ENCODE measurements at places on chromosomes 5 and 9. TPM values are rescaled to one million over a fixed set of nuclear protein-coding genes. Genes with fewer than 3 reads are reported as not detected.

GRCh38 chr9:137660144-137660543, 41.3 kb downstream of the EHMT1 start:
- H3K27ac ChIP-seq: peak overlapping the region; percentile 7
- H3K36me3 ChIP-seq: no peaks in the 10 kb centered on the region
- no peaks in the 10 kb centered on the region for H3K27me3 ChIP-seq

Gene BRINP1
- 0.38 TPM for total RNA-seq

Gene CSNK1G3
- total RNA-seq: 24.5 TPM

Gene SPINK4
- total RNA-seq: 12.0 TPM

DNA sequence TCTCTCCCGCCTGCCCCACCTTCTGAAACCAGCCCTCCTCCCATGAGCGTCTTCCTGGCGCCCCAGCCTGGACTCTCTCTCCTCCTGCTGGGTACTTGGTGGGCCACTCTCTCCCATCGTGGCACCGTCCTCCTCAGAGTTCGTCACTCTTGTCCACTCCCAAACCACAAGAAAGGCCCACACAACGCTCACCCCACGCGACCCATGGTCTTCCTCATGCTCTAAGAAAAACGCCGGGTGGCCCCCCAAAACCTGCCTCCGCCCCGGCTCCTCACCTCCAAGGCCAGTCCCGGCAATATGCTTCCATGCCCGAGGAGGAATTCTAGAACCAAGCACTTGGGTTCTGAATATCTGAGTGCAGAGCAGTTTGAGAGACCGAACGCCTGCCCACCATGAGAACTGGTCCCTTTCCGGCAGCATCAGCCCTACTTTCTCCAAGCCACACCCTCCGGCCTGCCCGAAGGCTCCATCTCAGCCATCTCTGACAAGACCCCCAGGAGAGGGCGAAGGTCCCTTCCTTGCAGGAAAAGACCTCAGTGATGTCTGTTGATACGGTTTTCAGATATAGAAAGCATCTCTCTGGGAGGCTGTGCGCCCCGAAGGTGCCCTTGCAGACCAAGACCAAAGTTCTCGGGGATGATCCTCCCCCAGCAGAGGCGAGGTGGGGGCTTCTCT, 15.0 kb downstream of the SLC6A3 start:
- H3K4me3 ChIP-seq: no peak overlapping the region
- H3K27ac ChIP-seq: no peak overlapping the region
- DNase-seq: no peak
- H3K36me3 ChIP-seq: no peaks in the 10 kb centered on the region
- no peaks in the 10 kb centered on the region for H3K27me3 ChIP-seq
- no peaks in the 10 kb centered on the region for H3K4me1 ChIP-seq

Gene VPS13A
- 30.9 TPM for total RNA-seq

Gene DPM2
- 33.4 TPM for total RNA-seq

- DNase-seq: no peak
- no peaks in the 10 kb centered on the region for H3K4me1 ChIP-seq
- no peaks in the 10 kb centered on the region for H3K27me3 ChIP-seq
- H3K36me3 ChIP-seq: no peaks in the 10 kb centered on the region
- H3K27ac ChIP-seq: no peak overlapping the region
- no peak overlapping the region for H3K4me3 ChIP-seq
Observed at GRCh38 chr9:36433386-36433785, 33.3 kb upstream of the RNF38 start.

GRCh38 chr9:69885931-69886330, 65.3 kb downstream of the CFAP95 start:
- H3K4me3 ChIP-seq: no peak overlapping the region
- H3K27ac ChIP-seq: no peak overlapping the region
- H3K36me3 ChIP-seq: no peaks in the 10 kb centered on the region
- H3K4me1 ChIP-seq: no peaks in the 10 kb centered on the region
- DNase-seq: no peak
- no peaks in the 10 kb centered on the region for H3K27me3 ChIP-seq

Gene SPINK7
- not detected for total RNA-seq

Gene SCAI
- total RNA-seq: 19.6 TPM

DNA sequence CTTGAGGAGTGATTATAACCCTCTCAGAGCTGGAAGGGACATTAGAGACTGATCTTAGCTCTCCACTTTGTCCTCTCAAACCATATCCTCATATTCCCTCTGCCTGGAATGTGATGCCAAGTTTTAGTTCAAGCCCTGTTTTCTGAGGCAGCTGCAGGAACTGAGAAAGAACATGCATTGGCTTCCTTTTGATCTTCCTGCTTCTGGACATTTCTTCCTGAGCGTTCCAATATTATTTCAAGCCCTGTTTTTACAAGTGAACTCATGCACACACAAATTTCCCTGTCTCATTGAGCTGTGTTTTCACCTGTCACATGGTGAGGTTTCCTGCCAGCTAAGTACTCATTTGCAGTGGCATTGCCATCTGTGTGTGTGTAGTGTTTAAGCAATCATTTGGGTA, 17.0 kb downstream of the FOCAD start:
- H3K4me1 ChIP-seq: peaks cover 7% of the 10 kb centered on the region
- no peak overlapping the region for H3K27ac ChIP-seq

DNA sequence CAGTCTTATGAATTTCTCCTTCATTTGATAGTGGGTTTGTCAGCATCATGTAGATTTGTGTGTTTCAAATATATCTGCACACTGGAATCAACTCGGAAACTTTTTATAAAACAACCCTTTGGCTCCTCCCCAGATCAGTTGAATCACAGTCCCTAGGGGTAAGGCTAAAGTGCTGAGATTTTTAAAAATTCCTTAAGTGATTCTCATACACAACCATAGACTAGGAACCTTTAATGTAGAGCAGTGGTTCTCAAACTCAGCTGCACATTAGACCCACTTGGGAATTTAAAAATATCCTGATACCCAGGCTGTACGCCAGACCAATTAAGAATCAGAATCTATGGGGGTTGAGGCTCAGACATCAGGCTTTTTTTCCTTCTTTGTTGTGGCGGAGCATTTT, 17.5 kb upstream of the JAK2 start:
- H3K4me1 ChIP-seq: no peaks in the 10 kb centered on the region
- no peak overlapping the region for H3K27ac ChIP-seq
- no peak overlapping the region for H3K4me3 ChIP-seq
- H3K27me3 ChIP-seq: no peaks in the 10 kb centered on the region

DNA sequence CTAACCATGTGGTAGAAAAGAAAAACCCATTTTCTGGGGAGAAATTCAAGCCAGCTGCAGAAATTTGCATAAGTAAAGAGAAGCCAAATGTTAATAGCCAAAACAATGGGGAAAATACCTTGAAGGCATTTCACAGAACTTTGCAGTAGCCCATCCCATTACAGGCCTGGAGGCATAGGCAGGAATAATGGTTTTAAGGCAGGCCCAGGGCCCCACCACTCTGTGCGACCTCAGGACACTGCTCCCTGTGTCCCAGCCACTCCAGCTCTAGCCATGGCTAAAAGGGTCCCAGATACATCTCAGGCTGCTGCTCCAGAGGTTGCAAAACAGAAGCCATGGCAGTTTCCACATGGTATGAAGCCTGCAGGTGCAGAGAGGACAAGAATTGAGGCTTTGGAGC, 253.3 kb downstream of the CTNND2 start:
- DNase-seq: no peak
- no peaks in the 10 kb centered on the region for H3K36me3 ChIP-seq
- H3K4me1 ChIP-seq: no peaks in the 10 kb centered on the region
- no peaks in the 10 kb centered on the region for H3K27me3 ChIP-seq

Gene GLRA1
- total RNA-seq: not detected

GRCh38 chr9:35333551-35333950, 156.4 kb upstream of the RUSC2 start:
- H3K36me3 ChIP-seq: no peaks in the 10 kb centered on the region
- H3K4me3 ChIP-seq: no peak overlapping the region
- no peaks in the 10 kb centered on the region for H3K27me3 ChIP-seq
- H3K27ac ChIP-seq: no peak overlapping the region

DNA sequence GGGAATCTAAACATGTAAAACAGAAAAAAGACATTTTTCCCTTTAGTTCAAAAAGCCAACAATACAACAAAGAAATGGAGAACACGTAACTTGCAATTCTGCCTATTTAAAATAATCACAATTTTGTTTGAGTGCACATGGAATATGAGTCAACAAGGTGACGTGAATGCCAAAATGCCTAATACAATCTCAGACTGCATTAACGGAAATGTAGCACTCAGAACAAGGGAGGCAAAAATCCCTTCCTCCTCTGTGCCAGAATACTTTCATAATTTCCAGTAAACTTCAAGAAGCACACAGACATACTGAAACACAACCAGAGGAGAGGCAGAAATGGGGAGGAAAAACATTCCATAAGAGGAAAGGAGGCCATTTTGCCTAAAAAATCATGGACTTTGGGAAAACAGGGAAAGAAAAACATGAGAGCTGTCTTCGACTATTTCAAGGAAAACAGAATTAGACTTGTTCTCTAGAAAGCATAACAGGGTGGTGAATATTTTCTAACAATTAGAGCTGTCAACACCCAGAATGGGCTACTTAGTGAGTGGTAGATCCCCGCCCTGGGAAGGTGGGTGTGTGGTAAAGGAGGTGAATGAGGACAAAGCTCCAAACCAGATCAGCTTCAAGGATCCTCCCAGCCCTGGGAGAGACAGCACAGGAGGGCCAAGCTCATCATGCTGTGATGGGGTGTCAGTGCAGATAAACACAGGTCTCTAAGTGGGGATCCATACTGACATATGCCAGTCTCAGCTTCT, 48.2 kb downstream of the ABCA1 start:
- H3K4me1 ChIP-seq: peaks cover 41% of the 10 kb centered on the region
- H3K27me3 ChIP-seq: no peaks in the 10 kb centered on the region
- no peak overlapping the region for H3K4me3 ChIP-seq
- H3K27ac ChIP-seq: peak overlapping the region; percentile 89

Gene CLTA
- total RNA-seq: 243 TPM

Gene PCDHB2
- 2.7 TPM for total RNA-seq

- H3K27ac ChIP-seq: no peak overlapping the region
- DNase-seq: no peak
- H3K4me1 ChIP-seq: peaks cover 53% of the 10 kb centered on the region
- H3K36me3 ChIP-seq: no peaks in the 10 kb centered on the region
- no peaks in the 10 kb centered on the region for H3K27me3 ChIP-seq
Observed at GRCh38 chr5:159186319-159186718, 23.0 kb downstream of the RNF145 start.

DNA sequence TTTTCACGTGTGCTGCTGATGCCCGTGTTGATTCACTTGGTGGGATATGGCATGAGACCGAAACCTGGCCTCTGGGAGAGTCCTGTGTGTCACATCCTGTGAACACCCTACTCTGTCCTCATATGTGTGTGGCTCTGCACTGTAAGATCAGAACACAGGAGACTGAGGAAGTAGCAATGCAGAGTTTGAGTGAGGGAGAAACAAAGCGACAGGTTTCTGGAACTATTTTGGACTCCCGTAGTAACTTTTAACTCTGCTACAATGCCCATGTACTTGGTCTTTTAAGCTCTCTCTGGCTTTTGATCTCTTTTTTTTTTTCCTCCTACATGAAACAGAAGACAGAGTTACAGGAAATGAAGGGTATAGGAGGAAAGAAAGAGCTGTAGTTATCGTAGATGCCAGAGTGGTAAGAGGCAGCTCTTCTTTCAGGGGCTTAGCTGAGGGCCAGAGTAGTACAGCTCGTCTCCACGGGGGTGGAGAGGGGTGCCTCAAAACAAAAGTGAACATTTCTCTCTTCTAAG, 26.6 kb downstream of the GRAMD2B start:
- peak overlapping the region; percentile 57 for H3K27ac ChIP-seq
- no peaks in the 10 kb centered on the region for H3K36me3 ChIP-seq
- H3K4me1 ChIP-seq: peaks cover 28% of the 10 kb centered on the region
- no peak overlapping the region for H3K4me3 ChIP-seq

GRCh38 chr5:146040527-146040926, 64.8 kb downstream of the PLAC8L1 start:
- no peaks in the 10 kb centered on the region for H3K36me3 ChIP-seq
- H3K27me3 ChIP-seq: no peaks in the 10 kb centered on the region
- no peaks in the 10 kb centered on the region for H3K4me1 ChIP-seq
- DNase-seq: no peak
- H3K4me3 ChIP-seq: no peak overlapping the region
- no peak overlapping the region for H3K27ac ChIP-seq

DNA sequence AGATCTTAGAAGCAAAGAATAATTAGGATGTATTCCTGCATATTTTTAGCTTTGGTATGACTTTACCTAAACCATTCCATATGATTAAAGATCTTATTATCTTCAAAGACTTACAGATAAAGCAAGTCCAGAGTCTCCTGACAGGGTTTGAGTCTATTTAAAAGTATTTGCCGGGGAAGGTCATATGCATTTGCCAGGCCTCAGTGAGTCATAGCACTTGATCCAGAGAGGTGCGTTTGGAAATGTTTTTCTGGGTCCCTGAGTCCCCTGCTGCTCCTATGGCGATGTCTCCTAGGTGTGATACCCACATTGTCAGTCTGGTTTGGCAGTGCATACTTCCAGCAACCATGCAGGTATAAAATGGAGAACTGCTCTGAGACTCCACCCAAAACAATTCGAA, 217.0 kb downstream of the FBXL7 start:
- peak overlapping the region; percentile 38 for H3K27ac ChIP-seq
- peak; percentile 45 for DNase-seq
- no peaks in the 10 kb centered on the region for H3K36me3 ChIP-seq
- H3K4me1 ChIP-seq: peaks cover 20% of the 10 kb centered on the region

DNA sequence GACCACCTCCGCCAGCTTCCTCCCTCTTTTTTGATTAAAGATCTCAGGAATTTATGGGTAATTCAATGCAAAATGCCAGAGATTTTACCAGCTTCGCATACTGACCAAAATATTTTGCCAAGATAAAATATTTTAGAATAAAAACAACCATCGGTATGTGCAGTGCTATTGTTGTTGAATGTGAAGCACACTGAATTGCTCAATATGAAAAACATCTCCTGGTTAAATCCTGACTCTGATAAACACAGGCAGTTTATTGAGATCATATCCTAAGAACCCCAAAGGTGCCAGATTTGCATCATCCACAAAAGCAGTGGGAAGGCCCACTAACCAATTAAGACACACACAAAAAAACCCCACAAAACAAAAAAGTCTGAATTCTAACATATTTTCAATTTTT, 202.4 kb downstream of the GLIS3 start:
- no peaks in the 10 kb centered on the region for H3K36me3 ChIP-seq
- peaks cover 26% of the 10 kb centered on the region for H3K4me1 ChIP-seq
- no peaks in the 10 kb centered on the region for H3K27me3 ChIP-seq
- DNase-seq: no peak

- no peak for DNase-seq
- H3K27me3 ChIP-seq: no peaks in the 10 kb centered on the region
- H3K4me3 ChIP-seq: no peak overlapping the region
Observed at GRCh38 chr9:110765926-110766325, 97.3 kb downstream of the MUSK start.

- no peaks in the 10 kb centered on the region for H3K27me3 ChIP-seq
- H3K36me3 ChIP-seq: no peaks in the 10 kb centered on the region
- H3K4me1 ChIP-seq: peaks cover 45% of the 10 kb centered on the region
Observed at GRCh38 chr9:78031444-78031892, at the start of gene GNAQ. Gene GNAQ (minus strand): TSS chr9:78031811. CDS start chr9:78031235, 576 bp downstream.

Gene N4BP3
- 0.39 TPM for total RNA-seq

- H3K4me1 ChIP-seq: no peaks in the 10 kb centered on the region
- H3K27me3 ChIP-seq: no peaks in the 10 kb centered on the region
- H3K4me3 ChIP-seq: no peak overlapping the region
- DNase-seq: no peak
- no peak overlapping the region for H3K27ac ChIP-seq
- no peaks in the 10 kb centered on the region for H3K36me3 ChIP-seq
Observed at GRCh38 chr5:120413686-120414085, 50.4 kb upstream of the PRR16 start.

GRCh38 chr5:115785381-115786065, 30.9 kb downstream of the CDO1 start:
- H3K4me3 ChIP-seq: no peak overlapping the region
- H3K27ac ChIP-seq: no peak overlapping the region
- no peaks in the 10 kb centered on the region for H3K27me3 ChIP-seq
- DNase-seq: no peak

Gene S100Z
- 2.8 TPM for total RNA-seq

Gene GNAQ
- 68.6 TPM for total RNA-seq

GRCh38 chr5:109769597-109770291, 80.0 kb downstream of the MAN2A1 start:
- no peaks in the 10 kb centered on the region for H3K27me3 ChIP-seq
- H3K4me1 ChIP-seq: no peaks in the 10 kb centered on the region
- no peak overlapping the region for H3K4me3 ChIP-seq
- no peak for DNase-seq
- no peaks in the 10 kb centered on the region for H3K36me3 ChIP-seq
